Cardiac fibroblast (primary cell): ENCODE measurements at places on chromosomes 13 and 19.

- DNase-seq = no peak
Observed at GRCh38 chr19:10976131-10976892, 15.5 kb downstream of the SMARCA4 start.

- DNase-seq = peak; percentile 92
Observed at GRCh38 chr19:3969435-3970312, 1.2 kb downstream of the DAPK3 start.

GRCh38 chr13:61415058-61415721 lies 459 bp downstream of the PCDH20 start:
- peak; percentile 2 for DNase-seq

DNA sequence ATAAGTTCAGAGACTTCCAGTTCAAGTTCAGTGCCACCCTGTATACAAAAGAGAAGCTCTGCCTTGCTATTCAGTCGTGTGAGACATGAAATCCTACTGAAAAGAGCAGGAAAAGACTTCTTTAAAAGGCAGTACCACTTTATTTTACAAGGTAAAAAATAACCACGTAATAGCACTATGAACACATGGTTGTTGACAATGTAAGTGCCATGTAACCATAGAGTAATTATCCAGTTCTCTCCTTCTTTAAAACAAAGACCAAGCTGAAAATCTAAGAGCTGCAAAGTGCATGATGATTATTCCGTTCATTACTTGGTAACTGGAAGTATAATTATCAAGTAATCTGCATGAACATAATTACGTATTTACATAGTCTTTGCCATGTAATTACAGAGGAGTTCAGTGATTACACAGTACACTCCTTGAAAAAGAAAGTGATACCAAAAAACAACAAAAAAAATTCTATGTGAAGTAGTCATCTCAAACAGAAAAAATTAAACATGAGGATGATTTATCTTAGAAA lies 288.7 kb downstream of the EFNB2 start:
- no peak for DNase-seq

GRCh38 chr19:5147074-5147977 lies 178.4 kb downstream of the KDM4B start:
- DNase-seq = no peak

- no peak for DNase-seq
Observed at GRCh38 chr13:51919531-51919930, 57.8 kb downstream of the CCDC70 start.

DNA sequence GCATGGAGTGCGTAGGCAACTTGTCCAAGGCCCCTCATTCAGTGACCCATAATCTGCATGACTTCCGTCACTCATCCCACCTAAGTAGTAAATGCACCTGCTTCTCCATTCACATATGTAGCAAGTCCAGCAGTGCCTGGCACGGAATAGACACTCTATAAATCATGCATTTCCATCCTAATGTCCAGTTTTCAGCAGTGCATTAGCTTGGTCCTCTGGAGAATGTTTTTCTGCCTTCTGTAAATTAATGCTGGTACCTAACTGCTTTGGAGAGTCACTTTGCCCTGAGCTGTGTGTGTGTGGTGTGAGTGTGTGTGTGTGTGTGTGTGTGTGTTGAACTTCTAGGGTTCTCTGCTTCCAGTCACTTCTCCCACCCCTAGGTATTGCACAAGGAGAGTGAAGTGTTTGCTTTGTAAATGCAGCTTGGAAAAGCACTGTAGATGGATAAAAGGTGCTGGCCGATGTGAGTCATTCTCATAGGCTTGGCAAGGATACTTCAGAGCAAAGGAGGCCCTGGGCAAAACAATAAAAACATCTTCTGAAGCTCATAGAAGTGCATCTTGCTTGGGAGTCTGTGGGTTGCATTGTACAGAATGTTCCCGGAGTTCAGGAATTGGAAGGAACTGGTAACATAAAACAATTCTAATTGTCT lies 181.8 kb downstream of the KATNAL1 start:
- peak; percentile 92 for DNase-seq

- peak; percentile 88 for DNase-seq
Observed at GRCh38 chr13:21476893-21477472, 17.9 kb upstream of the ZDHHC20 start.
